ENCODE measurements at places on chromosomes 1 and 21.

- no peak for DNase-seq
Measured at GRCh38 chr1:12407050-12407961, 177.5 kb downstream of the VPS13D start.

GRCh38 chr1:232507571-232507970 lies 122.4 kb downstream of the SIPA1L2 start:
- DNase-seq: no peak

- no peak for DNase-seq
Measured at GRCh38 chr1:53093778-53094532, 31.9 kb downstream of the PODN start.

DNA sequence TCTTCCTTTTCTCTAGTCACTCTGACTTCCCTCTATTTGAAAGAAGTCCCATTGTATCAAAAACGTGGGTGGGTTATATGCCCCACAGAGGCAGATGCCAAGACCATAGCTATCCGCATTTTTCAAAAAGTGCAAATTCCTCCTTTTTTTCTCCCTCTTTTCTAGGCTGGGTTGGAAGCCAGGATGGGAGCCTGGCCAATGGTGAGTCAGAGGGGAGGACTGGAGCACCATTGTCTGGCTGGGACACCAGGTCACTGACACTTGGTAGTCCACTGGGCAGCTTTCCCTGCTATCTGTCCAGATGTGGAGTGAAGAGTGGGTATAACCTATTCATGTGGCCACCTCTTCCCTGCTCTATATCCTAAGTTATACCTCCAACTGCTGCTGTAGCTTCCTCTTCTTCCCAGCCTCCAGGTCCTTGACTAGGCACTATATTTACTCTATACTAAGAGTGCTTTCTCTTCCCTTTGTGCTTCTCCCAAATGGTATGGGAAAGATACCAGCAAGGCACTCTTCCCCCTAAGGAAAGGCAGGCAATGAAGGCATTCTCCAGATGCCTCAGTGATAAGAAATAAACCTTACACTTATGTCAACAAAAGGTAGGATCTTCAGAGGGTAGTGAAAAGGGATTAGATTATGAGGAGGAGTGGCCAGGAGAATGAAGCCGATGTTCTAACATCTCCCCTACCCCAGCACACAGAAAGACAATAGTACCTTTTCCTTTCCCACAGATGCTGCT lies 12.9 kb downstream of the PI4KB start:
- DNase-seq: no peak

DNA sequence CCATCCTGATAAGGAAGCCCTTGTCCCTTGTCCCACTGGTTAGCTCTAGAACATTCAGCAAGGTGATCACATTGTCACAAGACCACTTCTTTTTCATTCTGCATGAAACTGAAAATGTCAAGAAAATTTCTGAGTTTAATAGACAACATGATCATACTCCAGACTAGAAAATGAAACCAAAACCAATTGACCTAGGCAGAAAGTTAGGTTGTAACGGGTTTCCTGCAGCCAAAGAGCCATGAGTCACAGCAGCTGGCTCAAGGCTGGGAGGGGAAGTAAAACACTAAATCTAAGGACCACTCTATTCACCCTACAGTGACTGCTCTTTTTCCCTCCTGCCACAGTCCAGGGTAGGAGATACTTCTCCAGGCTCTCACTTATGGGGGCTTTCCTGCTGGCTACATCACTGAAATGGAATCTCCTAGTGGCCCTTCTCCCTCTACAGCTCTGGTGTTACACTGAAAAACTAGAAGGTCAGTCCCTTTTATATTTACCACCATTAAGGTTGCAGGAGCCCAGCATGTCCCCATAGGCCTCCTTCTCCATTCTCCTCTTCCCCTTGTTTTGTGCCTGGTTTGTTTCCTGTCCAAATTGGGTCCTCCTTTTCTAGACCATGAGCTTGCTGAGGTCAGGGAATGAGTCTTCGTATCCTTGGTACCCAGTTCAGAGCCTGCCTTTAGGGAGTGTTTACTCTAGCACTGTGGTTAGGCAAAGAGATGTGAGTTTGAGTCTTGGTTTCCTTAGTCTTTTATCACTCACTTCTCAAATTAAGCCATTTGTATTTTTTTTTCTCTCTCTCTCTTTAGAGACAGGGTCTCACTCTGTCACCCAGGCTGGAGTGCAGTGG lies 236.5 kb upstream of the JUN start:
- DNase-seq: no peak

DNA sequence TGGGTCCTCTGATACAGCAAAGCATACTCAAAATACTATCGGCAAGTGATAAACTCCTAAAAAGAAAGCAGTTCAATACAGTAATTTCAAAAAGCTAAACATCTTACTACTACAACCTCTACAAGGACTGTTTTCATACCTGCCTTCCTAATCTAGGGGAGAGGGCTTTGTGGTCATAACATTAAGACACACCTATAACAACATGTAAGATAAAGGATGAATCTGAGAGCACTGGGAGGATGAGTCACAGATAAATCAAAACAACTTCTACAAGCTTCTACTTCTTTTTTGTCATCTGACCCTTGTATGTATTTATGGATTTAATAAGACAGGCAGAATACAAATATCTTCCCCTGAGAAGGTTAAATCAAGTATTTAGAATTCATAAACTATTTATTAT lies 40.0 kb downstream of the LTN1 start:
- no peak for DNase-seq

- DNase-seq: no peak
Measured at GRCh38 chr1:95863086-95863485, 629.1 kb downstream of the RWDD3 start.

- no peak for DNase-seq
Measured at GRCh38 chr1:47192458-47193384, 2.9 kb upstream of the PDZK1IP1 start.

DNA sequence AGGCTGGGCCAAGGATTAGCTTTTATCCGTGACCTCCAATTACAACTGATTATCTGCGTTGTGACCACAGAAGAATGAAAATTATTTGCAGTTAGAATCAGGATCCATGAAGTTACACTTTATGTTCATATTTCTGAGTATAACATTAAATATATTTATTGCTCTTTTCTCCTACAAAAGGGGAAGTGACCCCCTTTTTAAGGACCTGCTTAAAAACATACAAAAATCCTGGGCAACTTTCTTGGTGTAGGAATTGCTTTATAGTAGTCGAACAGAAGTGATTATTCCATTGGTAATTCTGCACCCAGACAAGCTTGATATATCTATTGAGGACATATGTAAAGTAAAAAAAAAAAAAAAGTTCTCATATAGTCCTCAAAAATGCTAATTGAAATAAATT lies 208.7 kb downstream of the MRPL39 start:
- no peak for DNase-seq

DNA sequence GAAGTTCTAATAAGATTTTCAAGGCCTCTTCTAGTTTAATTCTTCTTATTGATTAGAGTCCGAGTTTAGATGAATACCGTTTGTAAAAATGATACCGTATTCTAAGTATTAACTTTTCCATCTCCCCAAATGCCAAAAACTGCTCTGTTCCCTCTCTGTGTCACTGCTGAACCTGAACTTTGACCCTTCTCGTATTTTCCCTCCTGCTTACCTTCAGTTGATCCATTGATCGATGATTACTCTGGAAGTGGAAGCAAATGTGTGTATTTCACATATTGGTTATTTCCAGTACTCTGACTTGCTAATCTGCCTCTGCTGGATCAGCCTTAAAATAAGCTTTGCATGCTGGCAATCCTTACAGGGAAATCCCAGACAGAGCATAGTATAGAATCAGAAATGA lies 68.5 kb downstream of the KIF1B start:
- DNase-seq: no peak

- DNase-seq: no peak
Measured at GRCh38 chr1:14742181-14742980, 143.9 kb downstream of the KAZN start.

DNA sequence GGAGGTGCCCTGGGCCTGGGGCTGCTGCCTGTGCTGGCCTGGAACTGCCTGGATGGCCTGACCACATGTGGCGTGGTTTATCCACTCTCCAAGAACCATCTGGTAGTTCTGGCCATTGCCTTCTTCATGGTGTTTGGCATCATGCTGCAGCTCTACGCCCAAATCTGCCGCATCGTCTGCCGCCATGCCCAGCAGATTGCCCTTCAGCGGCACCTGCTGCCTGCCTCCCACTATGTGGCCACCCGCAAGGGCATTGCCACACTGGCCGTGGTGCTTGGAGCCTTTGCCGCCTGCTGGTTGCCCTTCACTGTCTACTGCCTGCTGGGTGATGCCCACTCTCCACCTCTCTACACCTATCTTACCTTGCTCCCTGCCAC lies 1.8 kb downstream of the GPR3 start:
- DNase-seq: no peak

DNA sequence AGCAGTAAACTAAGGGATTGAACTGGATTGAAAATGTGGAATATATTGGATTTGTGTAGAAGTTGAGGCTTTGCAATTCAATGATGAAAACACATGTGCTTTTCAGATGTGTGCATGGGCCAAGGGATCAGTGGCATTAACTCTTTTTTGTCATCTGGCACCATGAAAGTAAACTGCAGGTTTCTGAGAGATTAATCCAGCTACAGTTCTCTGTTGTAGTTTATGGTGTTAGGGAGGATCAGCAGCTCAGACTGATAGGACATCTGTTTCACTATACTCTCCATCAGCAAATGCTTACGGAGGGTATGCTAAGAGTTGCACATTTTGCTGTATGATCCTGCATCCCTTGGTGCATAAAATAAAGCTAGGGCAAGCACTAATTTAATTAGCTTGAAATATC lies 82.6 kb downstream of the C1orf21 start:
- no peak for DNase-seq

DNA sequence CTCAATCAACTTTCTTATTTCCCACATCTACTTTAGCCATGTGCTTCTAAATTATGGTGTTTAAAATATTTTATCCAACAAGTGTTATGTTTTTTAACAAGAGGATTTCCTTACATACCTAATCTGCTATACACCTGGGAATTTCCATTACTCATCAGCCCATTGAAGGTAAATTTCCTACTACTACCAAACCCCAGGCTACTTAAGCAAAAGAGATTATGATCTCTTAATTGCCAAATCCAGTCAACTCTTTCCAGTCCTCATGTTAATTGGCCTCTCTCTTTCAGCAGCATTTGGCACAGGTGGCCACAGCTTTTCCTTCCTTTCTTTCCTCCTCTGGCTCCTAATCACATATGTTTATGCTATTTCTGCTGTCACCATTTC lies 5.1 kb upstream of the C1orf162 start:
- no peak for DNase-seq

DNA sequence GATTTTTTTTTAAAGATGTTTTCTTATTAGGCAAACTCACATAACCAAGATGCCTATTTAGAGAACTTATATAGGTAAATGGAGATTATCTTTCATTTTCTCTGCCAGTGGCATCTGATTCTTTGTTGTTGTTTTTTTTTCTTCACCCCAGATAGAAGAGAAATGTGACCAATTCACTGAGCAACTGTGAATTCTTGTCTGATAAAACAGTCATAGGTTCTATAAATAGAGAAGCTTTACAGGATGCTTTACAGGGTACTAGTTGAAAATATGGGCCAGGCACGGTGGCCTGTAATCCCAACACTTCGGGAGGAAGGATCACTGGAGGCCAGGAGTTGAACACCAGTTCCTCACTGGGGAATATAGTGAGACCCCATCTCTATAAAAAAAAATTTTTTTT lies 50.7 kb upstream of the LAMC2 start:
- no peak for DNase-seq

- DNase-seq: no peak
Measured at GRCh38 chr21:26715878-26716506, 129.2 kb downstream of the ADAMTS1 start.

GRCh38 chr1:220703305-220703704 lies 13.1 kb downstream of the C1orf115 start:
- no peak for DNase-seq

- DNase-seq: no peak
Measured at GRCh38 chr1:94239051-94239450, 1.7 kb upstream of the ARHGAP29 start.

- no peak for DNase-seq
Measured at GRCh38 chr1:38772026-38772425, 87.5 kb downstream of the RRAGC start.

GRCh38 chr1:54283635-54284385 lies 83.8 kb downstream of the MRPL37 start:
- no peak for DNase-seq

DNA sequence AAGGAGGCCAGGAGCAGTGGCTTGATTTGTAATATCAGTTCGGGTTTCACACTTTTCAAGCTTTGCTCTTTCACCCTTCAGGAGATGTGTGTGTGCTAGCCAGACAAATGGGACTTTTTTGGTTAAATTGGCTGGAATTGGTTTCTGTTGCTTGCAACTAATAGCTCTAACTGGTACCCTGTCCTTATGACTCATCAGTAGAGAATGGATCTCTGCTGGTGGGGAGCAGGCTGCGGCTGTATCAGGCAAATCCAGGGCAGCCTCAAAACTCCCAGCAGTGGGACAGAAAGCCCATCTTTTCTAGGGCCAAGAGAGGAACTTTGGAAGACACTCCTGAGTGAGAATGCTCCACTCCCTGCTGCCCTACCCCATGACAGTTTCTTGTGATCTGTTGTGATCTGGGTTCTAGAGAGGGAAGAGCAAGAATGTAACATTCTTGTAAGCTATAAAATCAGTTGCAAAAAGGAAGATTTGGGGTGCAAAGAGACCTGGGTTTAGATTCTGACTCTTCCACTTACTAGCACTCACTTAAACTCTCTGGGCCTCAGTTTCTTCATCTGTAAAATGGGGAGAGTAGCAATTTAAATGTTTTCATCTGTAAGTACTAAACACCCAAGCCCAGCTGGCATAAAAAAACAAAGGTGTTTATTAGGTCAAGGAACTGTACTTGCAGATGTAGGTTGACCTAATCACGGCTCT lies 257.0 kb upstream of the TMEM51 start:
- no peak for DNase-seq

DNA sequence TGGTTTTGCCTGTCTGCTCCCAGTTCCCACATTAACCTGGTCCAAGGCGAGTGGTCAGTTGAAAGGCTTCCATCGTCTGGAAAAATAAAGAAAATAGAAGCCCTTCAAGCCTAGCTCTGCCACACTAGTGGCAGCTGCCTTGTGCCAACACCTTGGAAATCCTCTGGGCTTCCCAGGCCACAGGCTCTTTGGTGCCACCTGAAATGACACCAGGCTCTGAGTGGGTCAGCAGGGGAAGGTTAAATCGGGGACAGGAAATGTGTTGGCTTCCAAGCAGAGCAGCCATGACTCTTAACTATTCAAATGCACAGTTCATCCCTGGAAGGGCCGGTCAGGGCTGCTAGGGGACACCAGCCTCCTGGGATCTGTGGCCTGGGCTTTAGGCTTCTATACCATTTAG lies 558.7 kb downstream of the MATN1 start:
- DNase-seq: no peak

DNA sequence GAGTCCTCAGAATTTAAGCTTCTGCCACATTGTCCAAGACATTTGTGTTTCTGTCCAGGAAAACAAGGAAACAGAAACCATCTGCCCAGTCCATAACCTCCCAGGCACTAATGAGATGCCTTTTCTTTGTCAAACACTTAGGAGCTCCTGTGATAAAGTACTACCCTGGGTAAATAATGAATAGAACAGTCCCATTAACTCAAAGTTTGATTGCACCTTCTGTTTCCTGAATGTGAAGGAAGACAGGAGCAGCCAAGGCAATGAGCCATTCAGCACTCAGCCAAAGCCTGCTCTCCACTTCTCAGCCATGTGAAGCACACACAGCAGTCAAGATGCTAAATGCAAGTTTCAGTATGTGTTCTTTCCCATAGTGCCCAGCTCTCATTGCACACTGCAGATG lies 199.8 kb downstream of the SEC16B start:
- DNase-seq: no peak
